ENCODE measurements at places on chromosomes 6 and 20. TPM values are rescaled to one million over a fixed set of nuclear protein-coding genes. Genes with fewer than 3 reads are reported as not detected.

DNA sequence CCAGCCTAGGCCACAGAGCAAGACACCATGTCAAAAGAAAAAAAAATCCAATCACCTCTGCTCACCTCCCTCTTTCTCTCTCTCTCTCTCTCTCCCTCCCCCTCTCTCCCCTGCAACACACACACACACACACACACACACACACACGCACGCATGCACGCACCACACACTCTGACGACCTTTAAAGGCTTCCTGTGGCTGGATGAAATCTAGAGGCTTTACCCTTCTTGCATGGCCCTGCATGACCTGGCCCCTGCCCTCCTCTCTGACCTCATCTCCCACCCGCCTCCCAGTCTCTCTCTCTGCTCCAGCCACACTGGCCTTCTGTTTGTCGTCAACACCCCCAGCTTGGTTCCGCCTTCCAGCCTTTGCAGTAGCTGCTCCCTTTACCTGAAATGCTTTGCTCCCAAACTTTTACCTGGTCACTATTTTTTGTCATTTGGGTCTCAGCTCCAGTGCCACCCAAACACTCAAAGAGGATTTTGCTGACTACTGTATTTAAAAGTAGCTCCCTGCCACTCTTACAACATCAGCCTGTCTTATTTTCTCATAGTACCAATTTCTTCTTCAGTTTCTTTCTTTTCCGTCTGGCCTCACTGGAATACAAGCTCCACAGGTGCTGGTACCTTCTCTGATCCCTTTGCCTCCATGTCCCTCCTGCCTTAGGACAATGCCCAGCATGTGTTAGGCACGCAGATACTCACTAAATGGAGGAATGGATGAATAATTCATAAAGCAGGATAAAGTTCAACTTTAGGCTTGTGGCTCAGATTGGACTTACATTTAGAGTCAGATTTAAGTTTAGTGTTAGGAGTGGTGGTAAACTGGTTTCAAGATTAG, 4.3 kb upstream of the LTA start:
- DNase-seq = no peak

- DNase-seq = no peak
Observed at GRCh38 chr20:58497076-58497641, 18.0 kb downstream of the APCDD1L start.

GRCh38 chr20:3820901-3821727, 767 bp downstream of the AP5S1 start:
- no peak for DNase-seq

- DNase-seq = no peak
Observed at GRCh38 chr6:169064194-169064593, 189.5 kb downstream of the THBS2 start.

DNA sequence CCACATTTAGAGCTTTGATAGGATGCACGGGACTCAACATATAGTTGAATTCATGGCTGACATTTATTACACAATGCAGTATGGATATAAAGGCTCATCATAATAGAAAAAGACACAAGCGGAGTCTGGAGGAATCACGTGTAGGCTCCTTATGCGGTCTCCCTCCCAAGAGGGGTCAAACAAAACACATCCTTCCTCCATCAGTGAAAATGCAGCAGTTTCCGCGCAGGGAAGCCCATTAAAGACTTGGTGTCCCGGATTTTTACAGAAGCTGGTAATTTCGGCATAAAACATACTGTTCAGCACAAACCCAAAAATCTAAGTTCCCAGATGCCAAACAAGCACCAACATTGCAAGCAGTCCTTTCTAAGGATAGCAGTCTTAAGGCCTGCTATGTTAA, 1.1 kb downstream of the USP45 start:
- DNase-seq = no peak

- no peak for DNase-seq
Observed at GRCh38 chr20:23664954-23665353, 23.9 kb downstream of the CST4 start.

- no peak for DNase-seq
Observed at GRCh38 chr6:11592294-11592906, 54.9 kb downstream of the TMEM170B start.

- no peak for DNase-seq
Observed at GRCh38 chr6:20205722-20206161, 6.5 kb downstream of the MBOAT1 start.

DNA sequence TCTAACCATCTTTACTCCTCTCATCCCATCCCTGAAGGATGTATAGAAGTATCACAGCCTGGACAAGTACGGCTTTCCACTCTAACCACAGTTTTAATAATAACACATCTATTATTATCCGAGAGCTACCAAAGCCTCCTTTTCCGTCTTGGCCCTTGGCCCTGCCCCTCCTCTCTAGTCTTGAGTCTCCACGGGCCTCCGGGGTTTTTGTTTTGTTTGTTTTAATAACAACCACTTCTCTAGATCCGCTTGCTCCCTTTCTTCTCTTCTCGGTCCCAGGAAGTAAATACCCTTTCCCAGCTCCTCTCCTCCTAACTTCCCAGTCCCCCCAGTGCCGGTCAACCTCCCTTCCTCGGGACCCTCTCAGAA, 661 bp downstream of the LCA5 start:
- DNase-seq = no peak

DNA sequence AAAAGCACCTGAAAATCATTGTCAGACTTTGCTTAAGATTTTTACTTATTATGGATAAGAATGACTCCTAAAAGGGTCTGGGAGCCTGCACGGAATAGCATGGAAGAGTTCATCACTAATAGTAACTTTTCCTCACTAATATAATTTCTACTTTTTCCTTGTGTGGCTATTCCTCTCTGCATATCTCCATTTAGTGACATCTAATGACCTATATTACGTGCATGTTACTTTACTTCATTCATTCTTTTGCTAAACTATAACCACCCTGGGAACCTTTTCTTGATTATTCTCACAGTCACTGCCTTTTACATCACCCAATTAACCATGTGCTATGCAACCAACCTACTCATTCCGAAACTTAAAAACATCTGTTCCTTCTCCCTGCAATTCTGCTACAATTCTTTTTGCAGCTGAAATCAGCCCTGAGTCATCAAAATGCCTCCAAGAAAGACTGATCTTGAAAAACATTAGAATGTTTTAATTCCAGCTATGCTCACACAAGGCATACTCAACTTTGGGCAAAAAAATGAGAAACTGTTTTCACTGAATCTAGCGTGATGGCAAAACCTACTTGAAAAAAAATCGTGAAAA, 313.3 kb downstream of the RNGTT start:
- no peak for DNase-seq

GRCh38 chr6:5398530-5398929, 137.2 kb downstream of the FARS2 start:
- no peak for DNase-seq

DNA sequence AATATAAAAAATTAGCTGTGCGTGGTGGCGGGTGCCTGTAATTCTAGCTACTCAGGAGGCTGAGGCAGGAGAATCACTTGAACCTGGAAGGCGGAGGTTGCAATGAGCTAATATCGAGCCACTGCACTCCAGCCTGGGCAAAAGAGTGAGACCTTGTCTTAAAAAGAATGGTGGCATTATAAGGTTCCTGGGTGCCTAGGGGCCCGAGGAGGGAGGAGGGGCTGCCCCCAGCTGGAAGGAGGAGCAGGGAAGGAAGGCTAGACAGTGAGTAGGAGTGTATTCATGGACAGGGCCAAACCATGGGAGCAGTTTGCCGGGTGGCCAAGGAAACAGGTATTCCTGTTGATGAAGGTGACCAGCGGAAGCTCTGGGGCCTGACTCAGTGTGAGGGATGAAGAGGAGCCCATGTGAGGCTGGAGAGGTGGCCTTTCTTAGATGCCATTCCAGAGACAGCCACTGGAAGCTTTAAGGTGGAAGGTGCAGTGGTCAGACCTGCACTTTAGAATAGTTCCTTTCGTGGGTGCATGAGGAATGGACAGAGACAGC, 24.2 kb downstream of the MANBAL start:
- DNase-seq = no peak

DNA sequence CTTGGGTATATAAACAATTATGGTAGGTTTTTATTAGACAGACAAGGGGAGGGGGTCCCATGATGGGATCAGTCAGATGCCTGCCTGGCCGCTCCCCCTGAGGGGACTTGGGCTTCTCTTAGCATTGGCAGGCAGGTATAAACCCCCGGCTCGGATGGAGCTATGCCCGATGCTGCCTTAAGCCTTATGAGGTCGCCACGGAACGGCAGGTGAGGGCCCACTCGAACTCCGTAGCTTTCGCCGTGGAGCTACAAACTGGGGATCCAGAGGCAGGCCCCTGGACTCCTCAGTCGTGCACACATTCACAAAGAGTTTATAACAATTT, 148.8 kb downstream of the TRIM27 start:
- no peak for DNase-seq

Gene HCRTR2
- total RNA-seq = not detected

Gene GPLD1
- 0.39 TPM for total RNA-seq

Gene SAMD10
- total RNA-seq = 23.4 TPM

Gene GSTA2
- not detected for total RNA-seq

Gene CCM2L
- total RNA-seq = not detected

Gene VGLL2
- not detected for total RNA-seq

Gene CDSN
- not detected for total RNA-seq
